ENCODE measurements at places on chromosomes 2 and 18.

- no peak for DNase-seq
Observed at GRCh38 chr2:107374249-107374648, 452.4 kb upstream of the RGPD4 start.

GRCh38 chr2:204174034-204174433 lies 237.5 kb downstream of the ICOS start:
- DNase-seq, result no peak

DNA sequence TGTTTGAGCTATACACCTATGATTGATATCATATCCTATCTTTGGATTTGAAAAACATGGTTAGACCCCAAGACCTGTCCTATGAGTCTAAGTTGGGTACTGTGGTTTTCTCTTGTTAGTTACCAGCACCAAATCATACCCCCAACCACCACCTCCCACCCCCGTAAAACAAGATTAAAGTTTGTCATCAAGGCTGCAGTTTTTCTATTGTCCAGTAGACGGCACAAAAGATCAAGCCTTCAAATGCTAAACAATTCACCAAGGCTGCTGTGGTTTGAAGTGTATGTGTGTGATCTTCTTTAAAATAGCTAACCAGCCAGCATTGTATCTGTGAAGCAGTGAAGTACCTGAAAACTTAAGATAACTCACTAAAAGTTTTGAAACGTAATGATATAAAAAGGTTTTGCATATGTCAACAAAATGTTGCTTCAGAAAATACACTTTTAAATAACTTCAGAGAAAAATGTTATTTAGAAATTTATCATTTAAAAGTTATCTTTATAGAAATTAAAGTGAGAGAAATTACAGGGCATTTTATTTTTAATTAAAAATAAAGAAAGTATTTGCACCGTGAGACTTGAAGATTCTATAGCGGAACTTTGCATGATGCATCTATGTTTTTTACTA lies 5.8 kb upstream of the MEIS1 start:
- no peak for DNase-seq

- DNase-seq, result no peak
Observed at GRCh38 chr2:49804111-49804510, 649.8 kb upstream of the FSHR start.

GRCh38 chr2:64582774-64583340 lies 58.7 kb downstream of the AFTPH start:
- DNase-seq, result no peak

DNA sequence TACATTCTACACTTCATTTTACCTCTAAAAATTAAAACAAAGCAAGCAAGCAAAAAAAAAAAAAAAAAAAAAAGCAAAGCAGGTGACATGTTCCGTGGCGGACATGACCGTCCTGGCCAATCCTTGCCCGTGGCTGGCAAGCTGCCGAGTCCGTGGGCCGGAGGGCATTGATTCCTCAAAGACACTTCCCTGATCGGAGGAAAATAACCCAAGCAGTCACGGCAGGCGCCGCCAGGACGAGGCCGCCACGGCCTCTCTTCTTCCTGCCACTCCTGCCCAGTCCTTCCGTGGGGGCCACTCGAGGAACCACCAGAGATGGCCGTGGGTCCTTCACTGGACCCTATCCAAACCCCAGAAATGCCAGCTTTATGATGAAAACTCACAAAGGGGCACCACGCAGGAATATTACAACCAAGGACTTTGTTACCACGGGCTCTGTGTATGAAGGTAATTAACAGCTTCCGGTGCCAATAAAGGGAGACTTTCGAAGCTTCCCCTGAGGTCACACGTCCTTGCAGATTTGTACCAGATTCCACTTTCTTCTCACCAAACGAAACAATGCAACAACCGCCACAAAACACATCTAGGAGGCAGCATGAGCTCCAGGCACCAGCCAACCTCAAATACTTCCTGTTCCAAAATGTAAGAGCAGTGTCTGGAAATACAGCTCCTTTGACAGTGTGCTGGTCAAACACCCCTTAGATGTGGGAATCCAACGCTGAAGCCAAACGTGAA lies 170.3 kb downstream of the HDAC4 start:
- DNase-seq, result no peak

GRCh38 chr2:20623741-20624155 lies 27.1 kb downstream of the HS1BP3 start:
- DNase-seq, result no peak

DNA sequence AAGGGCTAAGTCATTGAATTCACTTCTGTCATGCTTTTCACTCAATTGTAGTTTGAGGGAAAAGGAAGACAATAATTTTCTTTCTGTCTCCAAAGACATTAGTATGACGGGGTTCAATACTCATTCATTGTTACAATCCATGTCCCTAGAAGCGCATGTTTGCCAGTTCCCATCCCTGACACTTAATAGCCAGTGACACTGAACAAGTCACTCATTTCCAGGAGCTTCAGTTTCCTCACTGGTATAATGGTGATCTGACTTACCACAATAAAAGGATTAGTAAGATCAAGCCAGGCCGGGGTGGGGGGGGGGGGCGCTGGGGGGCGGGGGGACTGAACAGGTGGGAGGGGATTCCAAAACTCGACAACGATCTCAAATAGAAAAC lies 144.8 kb upstream of the MAP3K20 start:
- no peak for DNase-seq

DNA sequence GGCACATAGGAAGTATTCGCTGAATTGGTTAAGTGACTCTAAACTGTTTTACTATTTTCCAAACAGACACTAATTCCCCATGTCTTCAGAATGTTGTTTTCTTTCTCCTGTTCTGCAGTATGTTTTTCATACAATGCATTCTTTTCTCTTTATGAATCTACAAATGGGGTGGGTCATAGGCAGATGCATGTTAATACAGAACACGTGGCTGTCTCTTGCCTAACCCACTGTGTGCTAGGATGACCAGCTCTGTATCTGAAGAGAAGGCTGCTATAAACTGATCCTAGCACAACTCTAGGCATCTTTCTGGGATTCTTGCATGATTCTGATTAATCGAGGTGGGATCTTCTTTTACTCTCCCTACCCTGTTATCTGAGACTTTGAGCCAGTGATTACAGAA lies 826.0 kb downstream of the PLCL1 start:
- DNase-seq, result no peak

GRCh38 chr2:182179176-182179575 lies 193.5 kb downstream of the PPP1R1C start:
- no peak for DNase-seq

DNA sequence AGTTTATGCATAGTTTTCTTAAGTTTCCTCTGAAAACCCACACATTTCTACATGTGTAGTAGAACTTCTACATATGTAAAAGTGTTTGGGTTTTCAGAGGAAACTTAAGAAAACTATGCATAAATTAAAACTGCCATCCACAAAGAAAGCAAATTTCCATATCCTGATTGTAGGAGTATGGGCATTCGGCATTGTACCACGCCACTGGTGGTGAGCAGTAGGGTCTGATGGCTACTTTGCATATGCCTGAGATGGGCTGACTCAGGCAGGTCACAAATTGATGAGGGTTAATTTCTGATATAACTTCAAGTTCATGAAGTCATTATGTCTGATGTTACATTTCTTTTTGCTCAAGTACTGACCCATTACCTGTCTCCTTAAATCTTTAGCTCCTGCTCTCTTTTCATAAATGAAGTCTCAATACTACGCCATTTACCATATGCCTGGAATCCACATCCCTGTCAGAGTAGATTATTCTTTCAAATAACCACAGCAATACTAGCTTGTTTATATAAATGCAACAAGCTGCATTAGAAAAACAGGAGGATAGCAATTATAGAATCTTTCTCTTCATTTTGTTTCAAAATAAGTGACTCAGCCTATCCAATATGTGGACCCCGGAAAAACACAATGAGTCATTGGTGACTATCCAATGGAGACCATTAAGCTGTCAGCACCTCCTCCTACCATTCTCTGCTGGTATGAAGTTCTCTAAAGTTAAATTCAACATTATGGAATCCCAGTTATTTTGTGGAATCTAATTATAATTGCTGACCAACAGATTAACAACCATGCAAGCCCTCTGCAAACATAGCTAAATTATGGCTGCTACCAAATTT lies 355.2 kb upstream of the UBE2E3 start:
- DNase-seq, result no peak

- no peak for DNase-seq
Observed at GRCh38 chr2:23566241-23567142, 181.5 kb downstream of the KLHL29 start.

DNA sequence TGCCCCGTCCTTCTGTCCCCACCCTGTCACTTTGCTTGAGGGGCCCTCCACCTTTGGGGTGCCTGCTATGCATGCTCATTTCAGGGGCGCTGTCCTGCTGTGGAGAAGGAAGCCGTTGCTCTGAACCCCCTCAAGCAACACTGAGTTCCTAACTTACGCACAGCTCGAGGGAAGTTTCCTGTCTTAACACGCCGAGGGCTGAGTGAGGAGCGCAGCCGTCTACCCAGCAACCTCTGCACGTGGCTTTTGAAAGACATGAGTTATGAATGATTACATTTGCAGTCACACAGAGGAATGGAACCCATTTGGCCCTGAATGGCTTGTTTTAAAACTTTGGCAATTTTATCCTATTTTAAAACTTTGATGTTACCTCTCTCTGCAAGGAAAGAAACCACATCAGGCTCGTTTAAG lies 14.0 kb downstream of the RAMP1 start:
- DNase-seq, result no peak

GRCh38 chr2:136052369-136053362 lies 65.3 kb downstream of the CXCR4 start:
- DNase-seq, result no peak

DNA sequence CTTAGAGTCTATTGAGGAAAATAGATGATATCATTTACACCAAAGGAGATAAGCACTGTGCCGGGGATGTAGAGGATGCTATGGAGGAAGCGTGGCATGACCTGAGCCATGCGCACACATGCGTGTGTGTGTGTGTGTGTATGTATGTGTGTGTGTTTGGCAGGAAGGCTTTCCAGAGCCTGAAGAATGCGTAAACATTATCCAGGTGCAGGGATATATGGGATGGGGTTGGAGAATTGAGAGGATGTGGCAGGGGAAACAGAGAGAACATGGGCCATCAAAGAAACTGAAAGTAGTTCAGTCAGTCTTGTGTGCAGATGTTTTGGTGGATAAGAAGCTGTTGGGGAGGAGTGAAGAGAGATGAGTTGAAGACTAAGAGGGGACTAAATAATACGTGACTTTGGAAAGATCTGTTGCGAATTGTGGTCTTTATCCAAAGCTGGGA lies 9.3 kb upstream of the STAT1 start:
- no peak for DNase-seq

- DNase-seq, result no peak
Observed at GRCh38 chr18:25278394-25278793, 73.6 kb downstream of the ZNF521 start.

DNA sequence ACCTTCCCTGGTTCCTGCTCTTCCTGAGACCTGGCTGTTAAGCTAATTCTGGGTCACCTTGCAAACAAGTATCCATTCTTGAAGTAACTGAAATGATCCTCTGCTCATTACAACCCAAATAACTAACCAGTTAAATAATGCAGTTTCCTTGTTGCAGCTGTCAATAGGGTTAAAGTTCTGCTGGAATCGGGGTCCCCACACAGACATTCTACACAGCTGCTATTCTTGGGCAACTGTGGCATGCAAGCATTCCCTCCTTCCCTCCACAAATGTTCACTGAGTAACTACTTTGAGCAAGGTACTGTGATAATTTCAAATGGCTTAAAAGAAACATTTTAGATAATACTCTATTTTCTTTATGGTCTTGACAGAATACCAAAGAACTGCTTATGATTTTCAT lies 17.1 kb downstream of the RBKS start:
- DNase-seq, result no peak

- no peak for DNase-seq
Observed at GRCh38 chr18:52236131-52236530, 103.9 kb upstream of the DCC start.

DNA sequence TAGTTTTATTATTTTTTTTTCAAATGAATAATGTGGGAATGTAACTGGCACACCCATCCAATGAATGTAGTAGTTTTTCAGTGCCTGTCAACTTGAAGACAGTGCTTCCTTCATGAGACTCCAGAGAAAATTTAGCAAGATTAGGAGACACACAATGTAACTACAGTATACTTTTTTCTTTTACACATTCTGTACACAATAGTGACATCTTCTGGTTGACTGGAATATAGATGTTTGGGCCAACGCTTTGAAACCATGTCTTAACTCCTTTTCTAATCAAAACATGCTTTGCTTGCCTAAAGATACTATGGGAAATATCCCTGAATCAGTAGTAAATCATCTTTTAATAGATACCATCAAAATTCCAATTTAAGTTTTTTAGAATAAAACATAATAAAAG lies 229.5 kb upstream of the ZC3H15 start:
- DNase-seq, result no peak

DNA sequence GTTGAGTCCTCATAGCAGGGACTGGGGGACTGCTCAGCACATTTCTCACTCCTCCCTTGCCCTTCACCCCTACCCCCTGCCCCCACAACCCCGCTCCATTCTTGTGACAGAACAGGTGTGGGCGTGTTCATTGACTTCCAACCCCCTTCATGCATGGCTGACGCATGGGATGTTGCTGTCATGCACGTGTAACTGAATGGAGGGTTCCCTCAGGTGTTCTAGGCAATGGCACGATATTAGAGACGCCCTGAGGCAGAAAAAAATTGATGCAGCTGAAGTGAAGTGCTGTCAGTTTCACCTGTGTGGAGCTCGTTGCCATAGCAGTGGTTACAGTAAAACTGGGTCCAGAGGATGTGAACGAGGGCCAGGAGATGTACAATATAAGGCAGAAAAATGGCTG lies 6.5 kb upstream of the THOC1 start:
- DNase-seq, result peak; percentile 5

DNA sequence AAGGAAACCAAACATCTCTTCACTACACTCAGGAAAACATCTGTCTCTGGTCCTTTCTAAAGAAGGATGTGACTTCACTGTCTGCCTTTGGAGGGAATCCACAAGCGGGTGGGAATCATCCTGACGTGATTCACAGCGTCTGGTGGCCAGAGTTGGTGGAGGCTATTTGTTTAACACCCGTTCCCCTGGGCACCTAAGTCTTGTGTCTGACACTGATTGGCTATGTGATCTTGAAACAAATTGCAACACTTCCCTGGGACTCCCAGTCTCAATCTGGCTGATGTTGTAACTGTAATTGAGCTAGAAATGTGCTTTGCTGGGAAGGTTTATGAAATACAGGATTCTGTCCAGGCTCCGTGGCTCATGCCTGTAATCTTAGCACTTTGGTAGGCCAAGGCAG lies 28.8 kb upstream of the SIX3 start:
- DNase-seq, result no peak

DNA sequence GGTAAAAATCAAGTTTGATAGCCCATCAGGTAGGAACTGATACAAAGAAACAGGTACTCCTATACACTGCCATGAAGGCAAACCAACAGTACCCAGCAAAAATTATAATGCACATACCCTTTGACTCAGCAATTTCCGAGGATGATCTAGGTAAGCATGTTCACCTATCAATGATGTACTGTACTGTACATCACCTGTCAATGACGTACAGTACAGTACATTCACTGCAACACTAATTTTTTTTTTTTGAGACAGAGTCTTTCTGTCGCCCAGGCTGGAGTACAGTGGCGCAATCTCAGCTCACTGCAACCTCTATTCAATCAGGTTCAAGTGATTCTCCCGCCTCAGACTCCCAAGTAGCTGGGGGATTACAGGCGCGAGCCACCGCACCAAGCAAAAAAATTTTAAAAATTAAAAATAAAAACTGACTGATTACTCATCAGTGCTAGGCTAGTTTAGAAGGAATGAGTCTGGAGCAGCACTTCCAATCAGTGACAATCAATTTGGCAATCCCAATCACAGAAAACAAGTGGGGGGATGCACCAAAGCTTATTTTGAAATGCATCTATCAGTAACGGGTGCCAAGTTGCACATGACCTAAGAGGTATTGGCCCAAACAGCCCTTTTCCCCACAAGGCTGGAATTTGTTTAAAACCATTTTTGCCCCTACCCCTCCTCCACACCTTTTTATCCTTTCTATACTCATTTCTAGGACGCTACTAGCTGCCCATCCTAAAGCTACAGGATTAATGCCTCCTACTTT lies 8.2 kb downstream of the SRSF7 start:
- no peak for DNase-seq
